GM06990 (cell line): ENCODE measurements at places on chromosomes 4 and X.

DNA sequence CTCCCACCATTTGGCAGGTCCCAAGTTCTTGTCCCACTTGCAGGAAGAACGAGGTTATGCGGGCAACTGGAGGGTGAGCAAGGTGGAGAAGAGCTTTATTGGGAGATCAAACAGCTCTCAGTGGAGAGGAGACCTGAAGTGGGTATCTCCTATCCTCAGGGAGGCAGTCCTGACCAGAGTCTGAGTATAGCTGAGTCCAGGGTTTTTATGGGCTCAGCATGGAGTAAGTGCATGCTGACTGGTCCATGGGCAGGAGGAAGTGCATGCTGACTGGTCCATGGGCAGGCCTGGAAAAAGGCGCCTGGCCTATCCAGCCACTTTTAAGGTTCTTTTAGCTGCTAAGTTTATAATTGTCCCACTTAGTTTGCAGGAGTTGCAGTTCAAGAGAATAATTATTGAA lies 7.4 kb upstream of the HNRNPD start:
- DNase-seq: no peak

DNA sequence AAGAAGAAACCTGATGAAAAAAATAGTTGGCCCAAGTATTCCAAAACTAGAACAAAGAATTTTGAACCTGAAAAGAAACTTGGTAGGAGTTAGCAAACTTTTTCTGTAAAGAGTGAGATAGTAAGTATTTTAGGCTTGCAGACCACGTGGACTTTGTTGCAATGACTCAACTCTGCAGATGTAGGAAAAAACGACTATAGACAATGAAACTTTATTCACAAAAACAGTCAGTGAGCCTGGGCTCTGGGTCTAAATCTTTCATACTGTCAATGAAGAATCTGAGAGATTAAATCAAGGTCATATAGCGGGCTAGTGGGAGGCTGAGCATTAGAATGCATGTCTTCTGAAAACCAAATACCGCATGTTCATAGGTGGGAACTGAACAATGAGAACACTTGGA lies 23.0 kb downstream of the SH3D19 start:
- no peak for DNase-seq

GRCh38 chr4:145566086-145566708 lies 53.0 kb upstream of the MMAA start:
- no peak for DNase-seq

DNA sequence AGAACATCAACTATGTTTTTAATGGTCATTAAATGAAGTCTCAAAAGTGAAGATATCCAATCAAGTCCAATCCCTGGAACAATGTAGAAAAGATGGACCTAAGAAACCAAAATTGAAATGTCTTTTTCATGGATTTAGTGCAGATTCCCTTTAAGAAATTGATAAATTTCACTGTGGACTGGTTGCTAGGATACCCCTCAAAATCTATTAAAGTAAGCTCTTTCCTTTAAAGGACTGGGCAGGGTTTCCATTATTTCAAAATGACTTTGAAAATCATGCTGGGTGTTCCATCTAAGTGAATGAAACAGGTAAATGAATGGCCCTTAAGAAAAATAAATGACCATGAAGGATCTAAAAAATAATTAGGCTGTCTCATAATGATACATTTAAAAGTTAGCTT lies 28.6 kb downstream of the PLRG1 start:
- no peak for DNase-seq

- no peak for DNase-seq
These were observed 221.3 kb downstream of the RAB28 start for GRCh38 chr4:13262816-13263215.

DNA sequence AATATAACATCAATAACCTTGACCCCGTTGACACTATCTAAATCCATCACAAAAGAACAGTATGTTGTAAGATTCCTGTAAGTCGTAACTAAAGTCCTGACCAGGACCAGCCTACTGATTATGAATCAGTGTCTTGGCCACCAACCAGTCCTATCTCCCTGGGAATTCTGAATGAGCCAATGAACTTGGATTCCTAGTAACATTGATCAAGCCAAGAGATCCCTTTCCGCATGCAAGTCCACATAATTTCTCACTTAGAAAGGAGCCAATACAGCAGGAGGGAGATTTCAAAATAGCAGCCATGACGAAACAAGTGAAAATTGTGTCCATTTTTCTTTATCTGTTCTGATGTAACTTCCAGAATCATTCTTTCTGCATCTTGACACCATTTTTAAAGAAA lies 9.5 kb downstream of the XPNPEP2 start:
- no peak for DNase-seq

DNA sequence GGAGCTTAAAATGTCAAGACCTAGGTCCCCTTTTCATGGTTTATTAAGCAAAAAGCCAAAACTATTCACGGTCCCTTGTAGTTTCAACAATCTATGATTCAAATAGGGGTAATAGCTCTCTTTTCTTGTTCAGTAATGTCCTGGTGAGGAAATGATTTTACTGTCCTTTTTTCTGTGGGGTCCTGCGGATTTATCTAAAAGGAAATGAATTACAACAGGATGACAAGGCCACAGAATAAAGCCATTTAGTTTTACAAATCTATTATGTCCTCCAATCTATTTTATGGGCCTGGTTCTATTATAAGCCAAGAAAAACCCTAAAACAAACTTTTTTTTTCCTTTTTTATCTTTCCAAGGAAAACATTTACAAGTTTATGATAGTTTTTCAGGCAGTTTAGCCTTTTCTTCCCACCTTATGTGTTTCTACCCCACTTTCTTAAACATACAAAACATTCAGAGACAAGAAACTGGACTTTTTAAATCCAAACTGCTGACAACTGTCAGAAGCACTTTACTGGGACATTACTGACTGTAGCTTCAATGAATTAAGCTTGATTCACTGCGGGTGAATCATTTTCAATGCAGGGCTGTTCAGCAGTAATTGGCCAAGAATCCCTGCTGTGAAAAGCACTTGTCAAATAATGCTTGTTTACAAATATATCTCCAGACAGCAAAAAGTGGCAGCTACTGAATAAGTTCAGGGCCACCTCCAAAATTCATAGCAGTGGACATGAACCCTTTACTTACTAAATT lies 4.3 kb downstream of the EPHA5 start:
- DNase-seq: no peak

DNA sequence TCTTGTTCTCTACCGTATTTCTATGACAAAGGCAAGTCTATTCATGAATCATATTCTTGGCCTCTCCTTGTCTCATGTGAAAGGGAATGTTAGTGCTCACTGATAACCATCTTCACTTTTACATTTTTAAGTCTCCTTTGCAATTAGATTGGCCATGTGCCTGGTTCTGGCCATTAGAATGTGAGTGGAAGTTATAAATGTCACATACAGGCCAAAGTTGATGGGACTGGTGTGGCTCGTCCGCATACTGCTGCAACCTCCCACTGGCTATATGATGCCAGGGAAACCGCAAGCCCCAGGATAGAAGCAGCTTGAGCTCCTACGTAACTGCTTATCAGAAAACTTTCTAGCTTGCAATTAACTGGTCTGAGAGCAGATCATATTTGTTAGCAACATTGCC lies 86.1 kb downstream of the MAGEC1 start:
- no peak for DNase-seq

DNA sequence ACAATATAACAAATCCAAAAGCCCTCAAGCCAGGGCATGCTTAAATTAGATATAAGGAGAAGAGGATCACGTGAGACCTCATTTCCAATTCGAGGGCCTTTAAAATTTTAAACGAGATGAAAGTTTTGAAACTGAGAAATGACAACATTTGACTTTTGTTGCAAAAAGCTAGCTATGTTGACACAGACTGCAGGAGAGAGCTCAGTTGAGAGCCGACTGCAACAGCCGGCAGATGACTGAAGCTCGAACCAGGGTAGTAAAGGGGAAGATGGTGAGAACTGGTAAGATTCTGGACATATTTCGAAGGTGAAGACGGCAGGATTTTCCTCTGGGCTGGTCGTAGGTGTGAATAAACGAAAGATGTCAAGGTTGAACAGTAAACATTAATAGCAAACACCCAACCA lies 773 bp downstream of the PRMT9 start:
- DNase-seq: no peak

- no peak for DNase-seq
These were observed 14.5 kb downstream of the AFP start for GRCh38 chr4:73450398-73451004.

GRCh38 chr4:8550691-8551090 lies 29.5 kb upstream of the GPR78 start:
- DNase-seq: no peak

GRCh38 chrX:130197464-130197863 lies 25.7 kb downstream of the RAB33A start:
- no peak for DNase-seq

GRCh38 chrX:9298221-9298620 lies 166.6 kb upstream of the TBL1X start:
- no peak for DNase-seq

GRCh38 chr4:40480291-40480690 lies 145.2 kb downstream of the CHRNA9 start:
- DNase-seq: no peak

DNA sequence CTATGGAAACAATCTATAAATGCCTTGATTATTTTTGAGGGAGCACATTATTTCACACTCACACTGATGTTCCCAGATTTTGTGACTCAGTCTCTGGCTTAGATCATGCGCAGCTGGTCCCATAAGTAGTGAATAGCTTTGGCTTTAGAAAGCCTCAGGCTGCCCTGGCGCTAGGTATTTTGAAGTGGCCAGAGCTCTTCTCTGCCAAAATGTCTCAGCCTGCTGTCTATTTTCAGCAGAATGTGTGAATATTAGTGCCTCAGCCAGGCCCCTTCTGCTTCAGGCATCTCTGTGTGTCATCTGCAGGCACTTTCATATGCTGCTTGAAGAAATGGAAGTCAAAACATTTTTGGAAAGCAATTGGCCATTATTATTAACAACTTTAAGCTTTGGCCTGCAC lies 931.0 kb upstream of the INTU start:
- DNase-seq: no peak

DNA sequence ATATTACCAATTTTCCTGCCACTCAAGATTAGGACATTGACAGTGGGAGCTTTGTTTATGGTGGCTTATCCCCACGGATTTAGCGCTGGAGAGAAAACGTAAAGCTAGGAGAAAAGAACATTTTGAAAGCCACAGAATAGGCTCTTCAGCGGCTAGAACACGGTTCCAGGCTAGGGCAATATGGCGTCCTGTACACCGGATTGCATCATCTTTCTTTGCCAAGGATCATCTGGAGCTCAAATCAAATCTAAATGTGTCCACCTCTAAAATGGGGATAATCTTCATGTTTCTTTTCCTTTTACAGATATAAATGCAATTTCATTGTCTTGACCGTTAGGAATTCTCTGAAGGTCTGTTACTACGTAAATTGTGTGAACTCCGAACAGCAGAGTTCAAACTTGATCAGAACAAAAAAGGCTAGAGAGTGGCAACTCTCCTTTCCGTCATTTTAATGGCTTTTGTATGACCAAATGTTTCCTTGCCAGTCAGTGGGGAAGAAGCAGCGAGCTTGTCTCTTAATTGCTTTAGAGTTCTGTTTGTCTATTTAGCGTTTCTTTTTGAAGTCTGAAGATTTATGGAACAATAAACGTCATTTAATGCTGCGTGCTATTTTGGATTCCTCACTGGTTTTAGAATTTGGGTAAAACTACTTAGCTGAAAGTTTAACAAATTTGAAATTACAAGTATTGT lies 2.6 kb upstream of the WWC2 start:
- DNase-seq: no peak

DNA sequence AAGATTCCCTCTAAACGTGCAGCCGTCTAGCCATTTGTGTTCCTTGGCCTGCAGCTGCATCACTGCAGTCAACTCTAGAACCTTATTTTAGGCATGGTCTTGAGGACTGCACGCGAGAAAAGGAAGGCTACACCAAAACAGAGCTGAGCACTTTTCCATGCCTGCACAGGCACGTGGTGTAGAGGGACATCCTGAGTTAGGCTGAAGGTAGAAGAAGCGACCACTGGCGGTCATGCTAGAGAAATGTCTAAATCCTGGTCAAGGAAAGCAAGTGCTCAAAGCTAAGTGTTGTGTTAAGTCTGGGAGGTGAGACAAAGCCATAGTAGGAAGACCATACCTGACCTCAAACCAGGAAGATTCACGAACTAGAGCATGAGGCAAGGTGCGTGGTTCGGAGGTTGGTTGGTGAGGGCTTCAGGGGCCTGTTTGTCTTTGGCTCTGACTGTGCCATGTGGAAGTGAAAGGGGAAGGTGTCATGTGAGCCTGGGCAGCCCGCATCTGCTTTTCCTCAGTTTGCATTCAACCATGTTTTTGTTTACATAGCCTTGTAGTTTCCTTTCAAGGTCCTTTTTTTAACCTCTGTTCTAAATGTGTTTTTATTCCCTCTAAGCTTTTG lies 203.8 kb downstream of the AASDH start:
- peak; percentile 21 for DNase-seq

DNA sequence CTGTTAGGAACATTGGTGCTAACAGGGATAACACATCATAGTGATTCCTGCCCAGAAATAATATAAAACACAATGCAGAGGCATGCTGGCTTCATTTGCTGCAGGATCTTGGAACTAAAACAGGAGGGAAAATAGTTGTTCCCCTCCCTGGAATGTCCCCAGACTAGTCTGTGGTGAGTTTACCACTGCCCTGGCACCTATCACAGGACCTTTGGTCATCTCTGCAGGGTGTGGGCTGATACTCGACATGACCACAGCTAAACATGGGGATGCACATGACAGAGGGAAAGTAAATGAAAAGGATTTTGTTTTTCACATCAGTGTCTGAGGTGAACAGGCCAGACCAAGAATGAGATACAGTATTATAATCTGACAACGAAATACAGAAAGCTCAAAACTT lies 160.2 kb upstream of the DKK2 start:
- no peak for DNase-seq

GRCh38 chr4:3489451-3489962 lies 26.4 kb downstream of the DOK7 start:
- DNase-seq: peak; percentile 37

DNA sequence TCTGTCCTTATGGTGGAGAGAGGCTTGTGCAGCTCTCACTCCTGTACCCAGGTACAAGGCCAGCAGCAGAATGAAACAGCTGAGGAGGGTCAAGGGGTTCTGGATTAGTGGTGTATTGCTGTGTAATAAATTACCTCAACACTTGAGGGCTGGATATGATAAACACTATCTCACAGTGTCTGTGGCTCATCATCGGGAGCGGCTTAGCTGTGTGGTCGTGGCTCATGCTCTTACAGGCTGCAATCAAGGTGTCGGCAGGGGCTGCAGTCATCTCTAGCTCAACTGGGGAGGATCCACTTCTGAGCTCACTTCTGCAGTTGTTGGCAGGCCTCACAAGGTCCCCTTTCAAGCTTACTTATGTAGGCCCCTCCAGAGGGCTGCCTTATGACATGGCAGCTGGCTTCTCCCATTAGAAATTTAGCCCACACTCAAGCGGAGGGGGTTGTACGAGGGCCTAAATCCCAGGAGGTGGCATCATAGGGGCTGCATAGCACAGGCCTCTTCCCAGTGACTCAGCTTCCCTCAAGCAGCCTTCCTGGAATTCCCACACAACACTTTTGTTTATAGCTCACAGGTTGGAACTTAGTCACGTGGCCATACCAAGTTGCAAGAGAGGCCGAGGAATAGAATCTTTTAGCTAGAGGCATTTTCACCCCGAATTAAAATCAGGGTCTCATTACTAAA lies 148.2 kb upstream of the RPS6KA3 start:
- DNase-seq: no peak

- DNase-seq: no peak
These were observed 38.6 kb downstream of the COX7B2 start for GRCh38 chr4:46870411-46870810.
